Activated T-cell treated with anti-CD3 and anti-CD28 coated beads, Interleukin-2, amount 50 U/mL, for 24 hours (primary cell): ENCODE measurements at places on chromosomes 2 and 18.

DNA sequence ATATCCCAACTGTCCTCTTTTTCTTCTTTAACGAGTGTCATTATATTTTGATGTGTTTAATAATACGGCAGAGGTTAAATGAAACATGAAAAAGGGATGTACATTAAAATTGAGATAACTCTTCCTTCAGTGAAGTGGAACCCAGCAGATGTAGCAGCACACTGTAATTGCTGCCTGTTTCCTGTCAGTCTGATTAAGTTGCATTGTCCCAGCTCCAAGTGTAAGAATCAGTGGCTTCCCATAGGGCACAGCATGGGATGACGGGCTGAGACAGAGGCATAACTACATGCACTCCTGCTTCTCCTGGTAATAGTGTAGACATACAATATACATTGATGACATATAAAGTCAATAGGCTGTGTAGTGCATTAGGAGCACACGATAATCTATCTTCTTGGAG is 175.8 kb upstream of the TCF4 start:
- no peak for DNase-seq

DNA sequence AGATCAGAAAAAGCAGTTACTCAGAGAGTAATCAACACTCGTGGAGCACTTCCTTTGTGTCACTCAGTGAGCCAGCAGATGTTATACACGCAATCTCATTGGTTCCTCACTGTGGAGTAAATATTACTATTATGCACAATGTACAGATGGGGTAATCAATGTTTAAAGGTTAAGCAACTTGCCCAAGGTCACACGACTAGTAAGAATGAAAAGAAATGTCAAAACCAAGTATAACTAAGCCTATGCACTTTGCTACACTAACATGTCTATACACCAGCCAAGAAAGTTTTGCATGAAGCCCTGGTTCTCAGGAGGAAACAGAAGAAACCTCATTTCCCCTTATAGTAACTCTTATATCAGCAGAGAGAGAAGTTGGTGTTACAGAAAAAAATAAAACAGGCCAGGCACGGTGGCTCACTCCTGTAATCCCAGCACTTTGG is 5.4 kb downstream of the METTL21A start:
- DNase-seq: no peak

GRCh38 chr2:171407030-171407675 is 26.6 kb downstream of the METTL8 start:
- no peak for DNase-seq

GRCh38 chr2:108565778-108566375 is 31.6 kb downstream of the LIMS1 start:
- no peak for DNase-seq

- no peak for DNase-seq
Observed at GRCh38 chr18:22342625-22343024, 75.1 kb downstream of the CTAGE1 start.

DNA sequence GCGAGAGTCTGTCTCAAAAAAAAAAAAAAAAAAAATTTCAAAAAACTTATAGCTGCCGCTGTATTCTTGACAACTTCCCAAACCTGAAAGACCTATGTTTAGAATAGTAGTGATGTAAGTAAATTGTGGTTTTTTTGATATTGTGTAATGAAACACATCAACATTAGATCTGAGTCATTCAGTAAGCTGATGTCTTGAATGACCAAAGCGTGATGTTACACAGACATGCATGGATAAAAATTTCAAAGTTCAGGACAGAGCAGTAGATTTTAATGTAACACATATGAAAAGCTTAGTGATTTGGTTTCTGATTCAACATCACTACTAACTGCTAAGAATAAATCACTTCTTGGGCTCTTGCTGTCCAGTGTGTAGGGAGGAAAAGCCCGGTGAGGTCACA is 69.3 kb upstream of the MEX3C start:
- no peak for DNase-seq

- no peak for DNase-seq
Observed at GRCh38 chr2:51014759-51015158, 17.2 kb downstream of the NRXN1 start.

GRCh38 chr2:45654250-45654649 is 2.8 kb downstream of the PRKCE start:
- DNase-seq: no peak

DNA sequence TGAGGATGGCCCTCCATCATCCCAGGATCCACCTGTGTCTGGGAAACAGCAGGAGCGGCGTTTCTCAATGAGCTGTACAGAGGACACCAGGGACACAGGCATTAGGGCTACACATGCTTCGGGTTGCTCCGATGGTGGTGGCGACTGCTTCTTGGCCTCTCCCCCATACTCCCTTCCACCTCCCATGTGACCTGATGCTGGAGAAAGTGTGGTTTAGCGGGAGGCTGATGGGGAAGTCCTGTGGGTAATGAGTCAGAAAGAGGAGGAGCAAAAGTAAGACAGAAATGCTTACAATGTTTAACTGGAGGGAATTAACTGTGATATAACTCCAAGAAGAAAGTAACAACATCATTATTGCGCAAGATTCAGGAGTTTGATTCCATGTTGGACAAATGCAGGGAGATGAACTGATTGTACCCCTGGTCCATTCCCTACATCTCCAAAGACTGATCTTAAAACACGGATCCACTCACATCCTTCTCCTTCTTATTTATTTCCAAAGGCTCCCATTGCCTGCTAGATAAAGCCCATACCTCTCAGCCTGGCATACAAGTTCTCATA is 186.6 kb downstream of the NRP2 start:
- no peak for DNase-seq

DNA sequence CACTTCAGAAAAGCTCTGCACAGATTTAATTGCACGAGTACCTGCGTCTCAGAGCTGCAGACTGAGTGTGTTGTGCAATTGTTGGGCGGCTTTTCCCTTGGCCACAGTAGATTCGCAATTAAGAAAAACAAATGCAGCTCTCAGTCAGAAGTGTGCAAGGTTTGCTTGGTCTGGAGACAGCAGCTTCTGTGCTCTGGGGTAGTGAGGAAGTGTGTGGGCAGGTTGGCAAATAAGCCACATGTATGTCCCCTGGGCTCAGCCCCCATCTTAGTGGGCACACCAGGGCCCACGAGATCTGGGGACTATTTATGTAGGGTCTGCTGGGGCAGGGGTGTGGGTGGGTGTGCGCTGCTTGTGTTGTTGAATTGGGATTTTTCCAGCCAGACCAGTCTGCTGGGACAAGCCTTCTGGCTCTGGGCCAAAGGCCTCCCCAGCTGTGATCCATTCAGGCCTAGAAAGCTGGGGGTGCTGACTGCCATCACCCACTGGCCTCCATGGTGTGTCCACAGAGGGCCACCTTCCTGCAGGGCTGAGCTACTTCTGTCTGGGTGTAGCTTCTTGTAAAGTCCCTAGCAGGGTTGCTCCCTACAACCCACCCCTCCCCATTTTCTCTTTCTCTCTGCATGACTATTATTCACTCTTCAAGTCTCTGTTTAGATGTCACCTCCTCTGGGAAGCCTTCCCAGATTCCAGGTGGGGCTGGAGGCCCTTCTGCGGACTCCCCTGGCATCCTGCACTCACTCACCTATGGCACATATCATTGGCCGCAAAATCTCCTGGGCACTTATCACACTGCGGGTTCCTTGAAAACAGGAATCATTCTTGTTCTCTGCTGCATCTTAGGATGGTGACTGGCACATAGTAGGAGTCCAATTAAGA is 67.8 kb downstream of the ODC1 start:
- no peak for DNase-seq
